Large intestine (tissue), 12 donors: ENCODE measurements at places on chromosomes 6 and 20.

GRCh38 chr6:136763716-136764516, 28.4 kb downstream of the MAP3K5 start:
- peaks cover 7% of the 10 kb centered on the region for H3K4me1 ChIP-seq
- no peak overlapping the region for H3K27ac ChIP-seq
- no peak for DNase-seq
- no peaks in the 10 kb centered on the region for H3K27me3 ChIP-seq
- H3K36me3 ChIP-seq: no peaks in the 10 kb centered on the region

GRCh38 chr6:41638002-41638934, at the start of gene MDFI:
TSS of gene MDFI (plus strand) at chr6:41638468. CDS start at chr6:41638750, 282 bp downstream.
- peak within 1 kb of the TSS; percentile 46 for H3K4me3 ChIP-seq
- peak; percentile 30 for DNase-seq
- H3K27me3 ChIP-seq: peaks cover 59% of the 10 kb centered on the region
- peaks cover 3% of the 10 kb centered on the region for H3K36me3 ChIP-seq

- no peak for DNase-seq
- H3K27ac ChIP-seq: no peak overlapping the region
- no peaks in the 10 kb centered on the region for H3K4me1 ChIP-seq
- H3K4me3 ChIP-seq: no peak overlapping the region
- no peaks in the 10 kb centered on the region for H3K27me3 ChIP-seq
These were observed 251.7 kb downstream of the ALDH8A1 start for GRCh38 chr6:134698228-134698627.

DNA sequence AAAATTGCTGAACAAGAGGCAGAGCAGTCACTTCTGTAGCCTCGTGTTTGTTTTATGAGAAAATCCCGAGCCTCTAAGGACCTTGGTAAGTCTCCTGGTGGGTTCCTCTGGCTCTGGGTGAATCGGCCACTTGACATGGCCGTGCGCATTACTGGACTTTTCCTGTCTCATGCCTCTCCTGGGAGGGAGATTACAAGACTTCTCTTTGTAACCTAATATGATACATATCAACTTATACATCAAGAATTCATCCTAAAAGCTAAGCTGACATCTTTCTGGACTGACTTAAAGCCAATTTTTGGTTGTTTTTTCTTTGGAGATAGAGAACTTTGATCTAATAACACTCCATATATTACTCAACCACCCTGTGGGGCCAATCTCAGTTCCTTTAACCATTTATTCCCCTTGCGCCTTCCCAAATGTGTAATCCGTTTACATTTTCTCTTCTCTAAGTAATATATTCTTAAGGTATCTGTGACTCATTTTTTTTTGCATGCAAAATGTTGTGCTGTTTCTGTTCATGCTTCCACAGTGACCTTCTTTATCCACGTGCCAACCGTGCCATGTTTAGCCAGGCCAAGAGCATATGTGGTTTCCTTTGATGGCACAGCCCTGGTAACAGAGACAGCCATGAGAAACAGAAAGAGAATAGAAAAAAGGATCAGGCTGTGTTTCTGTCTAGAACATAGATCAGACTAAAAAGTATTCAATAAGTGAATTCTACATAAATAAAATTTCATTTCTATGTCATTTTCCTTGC, 47.5 kb upstream of the JAG1 start:
- no peaks in the 10 kb centered on the region for H3K27me3 ChIP-seq
- peaks cover 19% of the 10 kb centered on the region for H3K4me1 ChIP-seq
- H3K4me3 ChIP-seq: no peak overlapping the region
- H3K36me3 ChIP-seq: no peaks in the 10 kb centered on the region
- no peak overlapping the region for H3K27ac ChIP-seq

- no peaks in the 10 kb centered on the region for H3K36me3 ChIP-seq
- peak; percentile 60 for DNase-seq
- peaks cover 31% of the 10 kb centered on the region for H3K27me3 ChIP-seq
- no peaks in the 10 kb centered on the region for H3K4me1 ChIP-seq
These were observed 10.6 kb downstream of the REM1 start for GRCh38 chr20:31485450-31486339.

GRCh38 chr20:55255016-55255415, 750.3 kb downstream of the CBLN4 start:
- H3K36me3 ChIP-seq: no peaks in the 10 kb centered on the region
- DNase-seq: no peak
- H3K4me3 ChIP-seq: no peak overlapping the region
- no peaks in the 10 kb centered on the region for H3K4me1 ChIP-seq
- H3K27me3 ChIP-seq: no peaks in the 10 kb centered on the region
- no peak overlapping the region for H3K27ac ChIP-seq

GRCh38 chr6:136628996-136629395, 78.8 kb upstream of the MAP7 start:
- DNase-seq: no peak
- H3K36me3 ChIP-seq: no peaks in the 10 kb centered on the region
- no peaks in the 10 kb centered on the region for H3K27me3 ChIP-seq

DNA sequence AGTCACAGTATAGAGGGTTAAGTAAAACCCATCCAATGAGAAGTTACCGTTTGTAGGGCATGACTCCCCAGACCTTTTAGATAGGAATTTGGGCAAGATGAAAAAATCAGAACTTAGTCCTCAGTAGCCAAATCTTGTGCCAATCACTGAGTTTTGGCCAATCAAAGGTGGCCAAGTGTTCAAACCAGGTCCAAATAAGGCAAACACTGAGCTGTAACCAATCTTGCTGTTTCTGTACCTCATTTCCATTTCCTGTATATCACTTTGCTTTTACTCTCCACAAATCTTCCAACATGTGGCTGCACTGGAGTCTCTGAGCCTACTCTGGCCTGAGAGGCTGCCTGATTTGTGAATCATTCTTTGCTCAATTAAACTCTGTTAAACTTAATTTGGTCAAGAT, 81.8 kb upstream of the GPR6 start:
- H3K4me3 ChIP-seq: no peak overlapping the region
- no peak for DNase-seq
- no peak overlapping the region for H3K27ac ChIP-seq
- peaks cover under 1% of the 10 kb centered on the region for H3K27me3 ChIP-seq
